ENCODE measurements at places on chromosomes 5 and 9.

DNA sequence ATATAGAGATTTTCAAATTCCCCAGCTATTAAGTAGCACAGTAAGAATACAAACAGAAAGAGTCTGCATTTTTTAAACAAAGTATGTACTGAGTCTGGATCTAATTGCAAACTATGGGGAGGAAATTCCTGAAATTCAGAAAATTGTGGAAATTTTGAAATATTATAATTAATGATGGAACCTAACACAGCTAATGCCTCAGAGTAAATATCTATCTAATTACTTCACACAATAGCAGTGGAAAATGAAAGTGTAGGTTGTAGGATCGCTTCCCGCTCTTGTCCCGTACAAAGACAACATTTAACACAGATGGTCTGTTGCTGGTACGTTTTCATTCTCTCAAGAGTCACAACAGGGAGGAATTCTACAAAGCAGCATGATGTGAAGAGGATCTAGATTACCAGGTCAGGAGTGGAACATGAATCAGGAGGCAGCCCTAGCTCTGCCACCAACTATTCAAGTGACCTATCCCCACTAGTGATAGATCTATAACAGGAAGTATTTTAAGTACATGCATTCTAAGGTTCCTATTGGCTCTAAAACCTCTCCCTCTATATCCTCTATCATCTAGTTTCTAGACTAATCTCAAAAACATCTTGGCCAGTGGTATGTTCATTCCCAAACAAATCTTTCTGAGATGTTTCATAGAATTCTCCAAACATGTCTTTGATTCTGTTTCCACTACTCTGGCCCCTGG is 58.9 kb upstream of the GRAMD2B start:
- DNase-seq = no peak

DNA sequence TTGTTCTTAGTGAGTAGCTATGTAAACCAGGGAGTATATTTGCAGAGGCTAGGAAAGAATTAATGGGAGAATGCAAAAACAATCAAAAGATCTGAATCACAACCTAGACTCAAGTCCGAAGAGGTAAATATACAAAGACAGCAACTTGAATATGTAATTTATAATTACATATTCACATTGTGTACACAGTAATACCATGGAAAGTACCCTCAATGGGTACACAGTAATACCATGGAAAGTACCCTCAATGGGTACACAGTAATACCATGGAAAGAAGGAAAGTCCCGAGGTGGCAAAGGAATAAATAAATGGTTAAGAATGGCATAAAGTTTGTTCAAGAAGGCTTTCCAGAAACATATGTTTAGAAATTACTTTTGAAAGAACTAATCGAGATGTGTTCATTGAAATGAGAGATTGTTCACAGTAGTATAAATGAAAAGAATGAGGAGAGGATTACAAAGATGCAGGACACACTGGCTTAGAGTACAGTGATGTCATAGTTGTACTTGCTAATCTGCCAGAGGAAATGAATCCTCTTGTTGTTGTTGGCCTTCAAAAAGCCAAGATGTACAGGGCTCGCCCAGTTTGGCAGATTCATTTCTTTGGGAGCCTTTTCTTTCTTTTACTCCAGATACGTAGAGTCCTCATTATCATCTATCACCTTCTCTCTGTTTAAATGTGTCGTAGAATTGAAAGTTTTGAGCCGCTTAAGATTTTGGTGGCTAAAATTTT is 116.0 kb downstream of the UNC13B start:
- DNase-seq = no peak

- DNase-seq = no peak
These were observed 7.6 kb downstream of the RAB24 start for GRCh38 chr5:177295924-177296323.

DNA sequence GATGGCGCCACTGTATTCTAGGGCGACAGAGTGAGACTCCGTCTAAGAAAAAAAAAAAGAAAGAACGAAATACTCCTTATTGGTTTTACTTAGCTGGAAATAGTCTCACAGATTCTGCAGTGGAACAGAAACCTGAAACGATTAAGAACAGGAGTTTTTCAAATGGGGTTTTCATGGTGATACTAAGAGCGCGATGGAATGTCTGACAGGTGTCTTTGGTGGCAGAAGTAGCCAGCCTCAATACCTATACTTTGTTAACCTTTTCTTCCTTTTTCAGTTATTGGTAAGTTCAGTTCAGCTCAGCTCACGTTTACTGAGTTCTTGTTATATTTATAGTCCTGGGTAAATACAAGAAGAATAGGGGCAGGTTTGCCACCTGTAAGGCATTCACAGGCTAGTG is 123.9 kb downstream of the FOCAD start:
- DNase-seq = no peak

DNA sequence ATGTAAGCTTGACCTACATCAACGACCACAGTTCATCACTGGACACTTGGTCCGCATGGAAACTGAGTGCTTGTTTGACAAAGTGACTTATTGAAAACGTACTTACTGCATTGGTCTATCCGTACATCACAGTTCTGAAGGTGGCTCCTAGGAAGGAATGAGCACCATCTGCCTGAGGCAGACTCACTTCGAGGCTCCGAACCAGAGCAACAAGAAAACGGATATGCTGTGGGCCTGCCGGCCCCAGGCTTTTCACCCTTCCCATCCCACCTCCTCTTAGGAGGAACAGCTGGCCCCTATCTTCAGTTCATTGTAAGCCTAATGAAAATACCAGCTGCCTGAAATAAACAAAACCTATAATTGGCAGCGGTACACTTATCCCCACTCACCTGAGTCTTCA is 67.2 kb upstream of the TSLP start:
- no peak for DNase-seq

DNA sequence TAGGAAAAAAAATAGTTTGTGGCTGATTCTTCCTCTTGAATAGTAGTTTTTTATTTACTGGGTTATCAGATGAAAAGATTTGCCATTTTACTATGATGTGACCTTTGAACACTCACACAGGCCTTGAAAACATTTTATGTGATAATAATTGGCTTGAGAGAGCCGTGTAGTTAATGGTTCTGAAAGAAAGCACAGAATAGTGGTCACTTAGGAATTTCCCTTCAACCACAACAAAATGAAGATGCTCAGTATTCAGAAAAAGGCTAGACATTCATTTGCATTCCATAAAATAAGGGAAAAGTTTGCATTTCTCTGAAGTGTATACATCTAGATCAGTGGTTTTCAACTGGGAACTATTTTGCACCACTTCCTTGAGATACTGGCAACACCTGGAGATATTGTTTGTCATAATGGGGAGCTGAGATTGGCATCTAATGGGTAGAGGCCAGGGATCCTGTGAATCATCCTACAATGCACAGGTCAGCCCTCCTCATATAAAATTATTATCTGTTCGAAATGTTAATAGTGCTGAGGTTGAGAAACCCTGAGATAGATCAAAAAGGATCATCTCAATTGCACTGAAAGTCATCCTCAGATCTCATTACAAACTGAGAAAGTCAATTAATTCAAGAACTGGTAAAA is 446.4 kb upstream of the CCNG1 start:
- DNase-seq = no peak

GRCh38 chr9:70668751-70669150 is 254.3 kb upstream of the KLF9 start:
- no peak for DNase-seq

DNA sequence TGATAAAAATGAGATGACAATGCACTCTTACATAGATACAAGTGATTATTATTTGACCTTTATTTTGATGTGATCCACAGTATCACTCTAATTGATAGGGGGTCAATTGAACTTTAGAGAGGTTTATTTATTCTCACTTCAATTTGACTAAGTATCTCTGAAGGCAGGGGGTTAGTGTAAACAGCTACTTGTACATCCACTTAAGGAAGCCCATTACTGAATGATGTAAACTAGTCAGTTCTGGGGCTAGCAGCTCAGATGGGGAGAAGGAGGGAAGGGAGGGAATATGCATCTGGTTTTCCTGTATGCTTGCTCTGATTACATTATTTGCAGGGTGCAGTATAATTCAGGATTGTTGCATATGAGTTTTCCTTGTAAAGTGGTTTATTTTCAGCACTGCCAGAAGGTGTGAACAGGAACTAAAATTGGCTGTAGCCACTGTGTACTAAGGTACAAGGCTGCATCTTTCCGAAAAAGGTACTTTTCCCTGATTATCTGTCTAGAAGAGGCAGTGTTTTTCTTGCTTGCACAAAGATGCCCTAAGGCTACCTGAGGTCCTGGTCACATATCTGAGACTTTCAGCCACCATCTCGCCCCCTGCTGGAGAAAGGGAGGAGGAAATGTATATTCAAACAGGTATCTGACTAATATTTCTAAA is 51.2 kb downstream of the MRPS27 start:
- DNase-seq = peak; percentile 32

DNA sequence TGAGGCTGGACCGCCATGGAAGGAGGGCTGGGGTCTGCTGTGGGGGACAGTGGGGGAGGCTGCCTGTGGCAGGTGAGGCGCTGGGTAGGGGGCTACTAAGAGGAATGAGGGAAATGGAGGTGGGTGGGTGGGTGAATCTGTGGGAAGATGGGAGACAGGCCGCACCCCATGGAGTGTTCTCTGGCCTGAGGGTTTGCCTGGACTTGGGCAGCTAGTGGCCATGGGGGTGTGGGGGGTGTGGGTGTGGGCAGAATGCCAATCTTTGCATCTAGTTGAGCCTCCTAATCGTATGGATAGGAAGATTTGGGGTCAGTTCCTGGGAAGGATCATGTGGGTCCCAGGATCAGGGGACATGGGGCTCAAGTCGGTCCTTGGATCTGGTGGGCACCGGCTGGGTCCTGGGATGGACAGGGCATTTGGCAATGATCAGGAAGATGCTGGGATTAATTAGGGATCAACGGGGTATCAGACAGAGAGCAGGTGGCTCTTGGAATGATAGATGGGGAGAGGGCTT is 518 bp downstream of the ZDHHC12 start:
- no peak for DNase-seq

DNA sequence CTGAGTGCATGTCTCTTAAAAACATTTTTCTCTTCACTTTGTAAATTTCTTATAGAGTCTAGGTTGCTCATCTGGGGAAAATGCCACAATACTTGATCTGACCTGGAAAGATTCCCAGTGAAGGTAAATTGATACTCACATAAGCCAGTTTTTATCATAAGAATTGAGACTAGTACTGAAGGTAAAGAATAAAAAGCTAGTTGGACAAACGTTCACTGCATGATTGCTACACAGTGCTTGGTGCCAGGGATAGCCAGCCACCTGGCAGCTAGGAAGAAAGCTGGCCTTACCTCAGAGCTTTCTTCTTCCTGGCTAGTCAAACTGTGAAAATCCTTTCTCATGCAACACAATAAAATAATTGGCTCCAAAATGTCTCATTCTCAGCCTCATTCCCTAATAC is 77.1 kb downstream of the MUSK start:
- no peak for DNase-seq

GRCh38 chr5:86970361-86970760 is 297.3 kb upstream of the RASA1 start:
- DNase-seq = no peak

DNA sequence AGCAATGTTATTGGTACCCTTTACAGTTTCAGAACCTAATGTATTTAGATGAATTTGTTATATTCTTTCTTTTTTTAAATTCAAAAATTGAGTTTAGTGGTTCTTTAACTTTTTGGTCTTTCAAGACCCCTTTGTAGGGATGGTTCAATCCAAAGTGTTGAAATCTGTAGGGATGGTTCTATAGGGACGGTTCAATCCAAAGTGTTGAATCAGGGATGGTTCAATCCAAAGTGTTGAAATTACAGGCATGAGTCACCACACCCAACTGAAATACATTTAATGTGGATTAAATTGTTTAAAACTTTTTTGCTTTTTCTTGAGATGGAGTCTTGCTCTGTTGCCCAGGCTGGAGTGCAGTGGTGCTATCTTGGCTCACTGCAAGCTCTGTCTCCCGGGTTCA is 30.6 kb downstream of the SNX2 start:
- DNase-seq = no peak
